Astrocyte of the hippocampus (primary cell): ENCODE measurements at places on chromosomes 7 and 10.
A peak's percentile ranks its signal among the peaks of the same experiment; 100 is the strongest.

DNA sequence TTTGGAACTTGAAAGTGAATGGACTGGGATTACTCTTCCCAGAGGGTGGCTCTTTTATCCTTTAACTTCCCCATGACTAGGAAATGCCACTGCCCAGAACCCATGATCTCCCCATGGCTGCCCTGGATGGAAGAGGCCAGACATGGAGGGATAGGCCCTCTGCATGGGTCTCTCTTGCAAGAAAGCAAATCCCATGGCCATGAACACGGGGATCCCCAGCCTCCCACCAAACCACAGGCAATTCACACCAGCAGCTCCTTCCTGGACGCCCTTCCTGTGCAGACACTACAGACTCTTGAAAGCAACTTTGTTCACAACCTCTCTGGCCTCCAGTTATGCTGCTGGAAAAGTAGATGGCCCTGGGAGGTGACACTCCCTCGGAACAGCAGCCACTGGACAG lies 55.0 kb downstream of the EBF3 start:
- no peak for DNase-seq

- no peak for DNase-seq
These were observed 8.6 kb upstream of the ADRB1 start for GRCh38 chr10:114034923-114035645.

GRCh38 chr7:116797612-116798011 lies 64.8 kb upstream of the CAPZA2 start:
- no peak for DNase-seq

DNA sequence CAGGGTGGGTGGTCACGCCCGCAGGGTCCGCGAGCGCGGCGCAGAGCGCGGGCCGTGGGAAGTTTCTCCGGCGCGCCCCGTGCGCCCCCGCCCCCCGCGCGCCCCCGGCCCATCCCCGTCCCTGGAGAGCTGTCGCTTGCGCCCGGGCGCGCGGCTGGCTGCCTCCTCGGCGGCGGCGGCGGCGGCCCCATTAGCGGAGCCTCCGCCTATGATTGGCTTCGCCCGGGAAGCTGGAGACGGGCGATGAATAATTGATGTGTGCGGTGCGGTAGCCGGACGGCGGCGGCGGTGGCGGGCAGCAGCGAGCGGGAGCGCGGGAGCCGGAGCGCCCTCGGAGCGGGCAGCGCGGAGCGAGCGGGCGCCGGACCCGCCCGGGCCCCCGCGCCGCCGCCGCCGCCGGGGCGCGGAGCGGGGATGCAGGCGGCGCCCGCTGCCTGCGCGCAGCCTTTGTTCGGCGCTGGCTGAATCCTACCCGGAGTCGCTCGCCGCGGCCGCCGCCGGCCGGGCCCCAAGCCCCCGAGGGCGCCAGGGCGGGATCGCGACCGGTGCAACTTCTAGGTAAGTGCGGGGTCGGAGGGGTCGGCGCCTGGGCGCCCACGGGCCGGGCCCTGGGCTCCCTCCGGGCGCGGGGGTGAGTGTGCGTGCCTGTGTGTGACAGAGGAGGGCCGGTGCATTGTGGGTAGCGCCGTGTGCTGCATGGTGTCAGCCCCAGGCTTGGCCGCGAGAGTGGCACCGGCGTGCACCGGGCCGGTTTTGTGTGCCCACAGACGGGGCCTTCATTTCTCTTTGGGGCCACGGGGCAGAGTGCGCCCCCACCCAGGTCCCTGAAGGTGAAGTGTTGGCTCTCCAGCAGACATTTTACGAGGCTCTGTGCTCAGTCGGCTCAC lies 103.8 kb upstream of the PPIF start:
- DNase-seq = peak; percentile 82

DNA sequence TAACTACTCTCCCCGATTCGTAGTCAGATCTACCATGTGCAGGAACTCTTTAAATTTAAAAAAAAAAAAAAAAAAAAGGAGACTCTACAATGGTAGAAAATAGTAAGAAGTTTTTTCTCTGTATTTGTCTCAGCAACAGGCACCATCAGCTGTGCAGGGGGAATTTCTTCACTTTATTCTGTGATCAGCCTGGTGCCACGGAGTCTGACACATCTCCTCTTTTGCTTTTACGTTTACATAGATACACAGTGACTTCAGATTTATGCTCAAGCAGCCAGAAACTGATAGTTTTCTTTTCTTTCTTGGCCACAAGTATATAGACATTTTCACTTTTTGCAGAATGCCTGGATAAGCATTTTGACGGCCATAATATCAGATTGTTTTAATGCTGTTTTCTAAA lies 190.6 kb upstream of the AKR1E2 start:
- no peak for DNase-seq

DNA sequence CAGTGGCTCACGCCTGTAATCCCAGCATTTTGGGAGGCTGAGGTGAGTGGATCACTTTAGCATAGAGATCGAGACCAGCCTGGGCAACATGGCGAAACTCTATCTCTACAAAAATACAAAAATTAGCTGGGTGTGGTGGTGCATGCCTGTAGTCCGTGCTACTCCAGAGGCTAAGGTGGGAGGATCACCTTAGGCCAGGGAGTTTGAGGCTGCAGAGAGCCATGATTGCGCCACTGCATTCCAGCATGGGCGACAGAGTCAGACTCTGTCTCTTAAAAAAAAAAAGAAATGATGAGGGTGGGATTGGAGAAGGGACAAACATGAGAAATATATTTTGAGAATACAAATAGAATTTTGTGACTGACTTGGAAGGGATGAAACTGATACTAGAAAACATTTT lies 76.9 kb downstream of the SHOC2 start:
- DNase-seq = no peak

DNA sequence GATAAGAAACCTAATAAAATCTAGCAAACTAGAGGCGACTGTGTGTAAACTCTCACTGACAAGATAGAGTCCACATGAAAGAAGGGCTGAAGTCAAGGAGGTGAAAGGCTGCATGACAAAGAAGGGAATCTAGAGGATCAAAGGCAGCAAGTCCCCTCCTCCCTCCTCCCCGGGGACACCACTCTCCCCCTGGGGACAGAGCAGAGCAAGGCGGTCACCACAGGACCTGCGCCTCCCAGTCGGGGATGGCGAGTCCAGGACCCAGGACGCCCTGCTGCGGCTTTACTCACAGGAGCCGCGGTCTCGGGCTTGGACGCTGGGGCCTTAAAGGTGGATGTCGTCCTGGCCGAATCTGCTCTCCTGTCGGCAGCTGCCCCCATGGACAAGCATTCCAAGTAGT lies 22.4 kb downstream of the BRI3 start:
- DNase-seq = no peak

DNA sequence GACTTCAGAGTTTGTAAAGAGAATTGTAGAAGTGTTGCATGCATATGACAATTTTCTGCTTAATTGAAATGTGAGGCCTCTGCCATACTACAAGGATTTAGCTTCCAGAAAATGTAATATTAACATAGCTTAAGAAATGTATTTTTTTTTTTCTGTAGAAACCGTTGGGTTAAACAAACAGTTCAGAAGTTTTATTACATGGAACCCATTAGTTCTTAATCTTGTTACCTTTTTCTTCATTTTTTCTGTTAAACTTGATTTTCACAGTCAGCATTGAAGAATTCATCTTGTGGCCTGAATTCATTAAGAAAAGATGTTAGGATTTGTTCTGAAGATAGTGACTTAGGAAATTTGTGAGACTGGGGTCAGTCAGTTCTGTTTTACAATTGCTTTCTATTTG lies 4.9 kb downstream of the PTEN start:
- no peak for DNase-seq

DNA sequence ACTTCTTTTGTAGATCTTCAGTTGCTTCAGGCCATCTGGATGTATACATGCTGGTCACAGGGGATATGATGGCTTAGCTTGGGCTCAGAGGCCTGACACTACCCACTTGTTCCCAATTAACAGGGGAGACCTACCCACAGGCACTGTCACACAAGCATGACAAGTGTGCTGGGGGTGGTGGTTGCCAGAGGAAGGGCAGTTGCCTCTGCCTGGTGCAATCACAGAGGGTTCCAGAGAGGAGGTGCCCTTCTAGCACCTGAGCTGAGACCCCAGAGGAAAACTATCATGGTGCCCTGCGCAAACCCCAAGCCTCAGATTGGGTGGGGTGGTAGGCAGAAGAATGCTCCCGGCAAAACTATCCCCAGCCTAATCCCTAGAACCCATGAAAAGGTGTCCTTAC lies 65.6 kb upstream of the NANOS1 start:
- no peak for DNase-seq

GRCh38 chr7:99096124-99096887 lies 47.6 kb downstream of the SMURF1 start:
- no peak for DNase-seq

GRCh38 chr10:48929413-48929990 lies 10.1 kb downstream of the LRRC18 start:
- DNase-seq = no peak

DNA sequence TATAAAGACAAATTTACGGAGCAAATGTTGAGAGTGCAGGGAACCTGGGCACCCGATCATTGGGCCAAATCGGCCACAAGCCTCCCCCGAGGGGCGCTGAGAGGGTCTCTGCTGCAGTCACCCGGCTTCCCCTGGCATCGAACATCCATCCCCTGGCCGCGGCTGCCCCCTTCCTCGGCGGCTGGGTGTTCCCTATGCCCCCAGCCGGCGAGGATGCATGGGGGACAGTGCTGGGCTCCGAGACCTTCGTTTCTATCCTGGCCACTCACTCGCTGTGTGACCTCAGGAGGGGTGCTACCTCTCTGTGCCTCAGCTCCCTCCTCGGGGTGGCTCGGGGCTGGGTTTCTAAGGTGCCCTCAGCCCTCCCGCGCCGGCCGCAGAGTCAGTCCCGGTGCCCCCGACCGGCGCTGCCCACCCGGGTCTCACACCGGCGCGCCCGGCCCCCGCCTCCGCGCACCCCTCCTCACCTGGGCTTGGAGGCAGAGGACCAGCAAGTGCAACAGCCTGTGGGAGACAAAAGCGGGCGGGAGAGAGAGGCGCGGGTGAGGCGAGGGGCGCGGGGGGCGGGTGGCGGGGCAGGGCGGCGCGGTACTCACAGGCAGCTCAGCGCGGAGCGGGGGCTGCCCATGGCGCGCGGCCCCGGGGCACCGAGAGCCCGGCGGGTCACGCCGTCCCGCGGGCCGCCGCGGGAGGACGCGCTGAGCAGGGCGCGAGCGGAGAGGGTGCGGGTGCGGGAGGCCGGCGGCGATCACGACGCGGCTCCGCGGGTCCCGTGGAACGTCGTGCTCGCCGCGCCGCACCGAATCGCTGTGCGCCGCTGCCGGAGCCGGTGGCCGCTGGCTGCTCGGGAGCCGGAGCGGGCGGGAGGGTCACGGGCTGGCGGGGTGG lies at the start of gene FGF8:
TSS of gene FGF8 (minus strand) at position 842 of the 888 bp plus-strand sequence. CDS start at position 628, 214 bp downstream.
- peak; percentile 31 for DNase-seq

- no peak for DNase-seq
These were observed 15.6 kb downstream of the FANK1 start for GRCh38 chr10:125911990-125912389.

- no peak for DNase-seq
These were observed 40.2 kb downstream of the FBH1 start for GRCh38 chr10:5930272-5930671.

- DNase-seq = no peak
These were observed 77.3 kb upstream of the SAMD8 start for GRCh38 chr10:75034131-75034512.

GRCh38 chr10:71950683-71951082 lies 13.5 kb upstream of the CHST3 start:
- no peak for DNase-seq

DNA sequence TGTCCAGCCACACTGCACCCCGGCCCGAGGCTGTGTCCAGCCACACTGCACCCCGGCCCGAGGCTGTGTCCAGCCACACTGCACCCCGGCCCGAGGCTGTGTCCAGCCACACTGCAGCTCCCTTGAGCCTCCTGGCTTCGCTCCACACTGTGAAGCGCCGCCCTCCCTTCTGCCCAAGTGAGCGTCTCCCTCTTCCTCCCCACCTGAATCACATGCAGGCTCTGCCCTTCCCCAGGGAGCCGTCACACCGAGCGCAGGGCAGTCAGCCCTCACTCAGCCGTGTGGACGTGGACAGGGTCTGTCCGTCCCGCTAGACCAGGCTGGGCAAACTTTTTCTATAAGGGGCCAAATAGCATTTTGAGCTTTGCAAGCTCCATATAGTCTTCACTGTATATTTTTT lies 27.6 kb downstream of the CFAP46 start:
- DNase-seq = no peak

DNA sequence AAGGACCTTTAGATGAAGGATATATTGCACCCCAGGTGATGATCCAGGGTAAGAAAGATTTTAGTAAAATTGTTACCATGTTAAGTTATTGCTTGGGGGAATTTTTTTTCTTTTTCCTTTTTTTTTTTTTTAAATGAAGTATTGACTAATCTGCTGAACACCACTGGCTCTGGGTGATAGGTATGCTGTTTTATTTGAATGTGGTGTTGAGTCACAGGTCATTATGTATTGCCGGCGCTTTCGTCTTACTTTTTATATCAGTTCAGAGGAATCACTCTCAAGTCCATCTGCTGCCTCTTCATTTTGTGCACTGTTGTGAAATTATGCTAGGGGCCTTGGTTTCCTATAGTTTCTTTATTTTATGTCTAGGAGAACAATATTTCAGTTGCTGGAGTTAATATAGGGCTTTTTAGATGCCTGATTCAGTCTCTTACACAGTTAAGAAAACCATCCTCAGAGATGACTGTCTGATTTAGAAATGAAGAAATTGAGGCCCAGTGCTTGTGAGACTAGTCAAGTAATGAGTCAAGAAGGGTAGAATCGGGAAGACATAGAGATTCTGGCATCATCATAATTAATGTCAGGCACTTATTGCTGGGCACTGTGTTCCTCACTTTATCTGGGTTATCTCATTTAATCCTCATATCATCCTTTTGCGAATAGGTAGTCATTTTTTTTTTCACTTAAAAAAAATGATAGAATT lies 38.7 kb downstream of the NRF1 start:
- DNase-seq = peak; percentile 6

DNA sequence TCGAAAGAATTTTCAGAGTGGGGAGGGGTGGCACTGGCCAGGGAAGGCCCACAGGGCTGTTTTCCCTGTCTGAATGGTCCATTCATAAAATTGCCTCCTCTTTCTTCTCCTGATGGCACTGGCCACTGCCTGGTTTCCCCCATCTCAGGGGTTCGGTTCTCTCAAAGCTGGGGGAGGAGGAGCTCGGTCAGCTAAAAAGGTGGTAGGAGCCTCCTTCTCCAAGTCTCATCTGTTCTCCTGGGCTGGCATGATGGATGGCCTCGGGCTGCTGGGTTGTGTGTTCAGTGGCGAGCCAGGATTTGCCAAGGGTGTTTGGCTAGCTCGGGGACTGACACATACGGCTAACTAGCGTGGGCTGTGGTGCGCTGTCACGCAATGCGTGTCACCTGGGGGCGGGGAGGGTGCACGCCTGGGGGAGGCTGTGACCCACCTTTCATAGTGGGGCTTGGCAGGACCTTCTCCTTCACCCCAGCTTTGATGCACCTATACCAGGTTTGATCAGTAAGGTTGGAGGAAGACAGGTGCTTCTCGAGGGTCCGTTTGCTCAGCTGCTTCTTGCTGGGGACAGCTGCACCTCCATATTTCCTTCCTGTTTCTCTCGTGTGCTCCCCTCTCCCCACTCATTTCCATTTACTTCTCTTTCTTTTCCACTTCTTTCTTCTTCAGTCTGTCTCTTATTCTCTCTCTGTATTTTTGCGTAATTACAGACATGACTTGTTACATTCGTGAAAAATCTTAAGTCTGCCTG lies 36.3 kb downstream of the RBM20 start:
- no peak for DNase-seq

- DNase-seq = no peak
These were observed 42.7 kb downstream of the CACUL1 start for GRCh38 chr10:118712080-118712479.
